AG08396 (cell line): ENCODE measurements at places on chromosomes 2 and 18.

DNA sequence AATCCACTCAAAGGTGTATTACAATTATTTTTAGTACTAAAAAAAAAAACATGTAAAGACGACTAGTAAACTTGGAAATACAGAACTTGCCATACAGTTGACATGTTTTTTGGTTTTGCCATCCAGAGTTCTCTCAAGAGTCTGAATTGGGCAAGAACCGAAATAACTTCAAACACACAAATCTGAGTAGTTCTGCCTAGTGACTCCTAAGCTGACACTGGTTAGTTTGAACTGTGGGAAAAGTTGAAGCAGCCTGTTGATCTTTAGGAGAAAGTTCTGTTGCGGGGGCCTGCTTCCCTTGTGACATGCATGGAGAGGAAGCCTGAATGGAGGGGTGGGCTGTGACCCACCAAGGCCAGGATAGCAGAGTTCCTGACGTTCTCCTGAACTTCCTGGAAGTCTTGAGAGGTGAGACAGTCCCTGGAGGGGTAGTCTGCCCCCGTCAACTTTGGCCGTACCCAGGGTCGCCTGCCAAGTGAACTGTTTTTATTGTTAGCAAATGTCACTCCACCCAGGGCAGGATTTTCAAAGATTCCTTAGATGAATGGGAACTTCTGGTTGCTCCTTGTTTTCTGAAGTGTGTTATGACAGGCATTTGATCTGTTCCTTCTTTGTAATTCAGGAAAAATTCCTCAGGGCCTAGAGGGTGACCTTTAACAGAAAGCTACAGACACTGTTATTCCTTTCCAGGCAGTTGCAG lies 85.6 kb upstream of the SPTBN1 start:
- DNase-seq: no peak

- DNase-seq: no peak
These were observed 950.7 kb upstream of the PIK3C3 start for GRCh38 chr18:41004324-41004723.

- no peak for DNase-seq
These were observed 31.0 kb downstream of the GKN2 start for GRCh38 chr2:68921646-68922045.

DNA sequence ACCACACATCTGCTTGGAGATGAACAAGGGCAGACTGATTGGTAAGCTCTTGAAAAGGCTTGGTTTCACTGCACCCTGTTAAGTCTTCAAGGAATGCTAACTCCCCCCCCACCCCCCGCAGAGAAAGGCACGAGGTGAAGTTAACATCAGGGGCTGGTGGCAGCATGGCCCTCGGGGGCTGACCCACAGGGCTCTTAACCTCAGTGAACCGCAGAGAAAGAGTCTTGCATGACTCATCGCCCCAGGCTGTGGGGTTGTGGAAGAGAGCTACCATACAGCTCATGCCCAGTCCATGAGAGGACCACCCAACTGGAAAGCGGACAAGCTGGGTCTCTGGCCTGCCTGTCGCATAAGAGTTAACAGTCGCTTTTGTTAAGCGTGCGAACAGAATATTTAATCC lies 10.6 kb upstream of the CEP68 start:
- DNase-seq: no peak

- DNase-seq: no peak
These were observed 185.1 kb upstream of the HAAO start for GRCh38 chr2:42977270-42978174.

- DNase-seq: no peak
These were observed 861.8 kb downstream of the TRIB2 start for GRCh38 chr2:13578547-13578946.

GRCh38 chr2:74957886-74958273 lies 563 bp upstream of the POLE4 start:
- DNase-seq: no peak

GRCh38 chr18:57050310-57050949 lies 96.5 kb upstream of the BOD1L2 start:
- DNase-seq: no peak

GRCh38 chr2:167279810-167280209 lies 391.5 kb downstream of the XIRP2 start:
- DNase-seq: no peak

- DNase-seq: peak; percentile 72
These were observed 44.2 kb downstream of the GLI2 start for GRCh38 chr2:120779781-120780283.

GRCh38 chr18:77133051-77133834 lies 660 bp upstream of the MBP start:
- no peak for DNase-seq

DNA sequence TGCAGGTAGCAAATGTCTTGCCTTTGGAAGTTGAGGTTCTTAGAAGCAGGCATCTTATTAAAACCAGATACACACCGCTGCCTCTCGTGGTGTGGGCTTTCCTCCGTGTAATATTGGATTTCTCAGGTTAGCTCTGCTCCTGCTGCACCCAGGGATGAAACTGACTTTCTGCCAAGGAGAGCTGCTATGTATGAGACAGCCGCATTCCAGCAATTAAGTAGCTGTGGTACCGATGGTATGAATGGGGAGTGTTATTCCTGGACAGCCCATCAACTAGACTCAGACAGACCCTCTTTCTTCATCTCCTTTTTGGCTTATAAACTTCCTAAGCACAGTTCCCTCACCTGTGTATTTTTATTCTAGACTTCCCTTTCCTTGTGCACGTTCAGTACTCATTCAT lies 6.8 kb upstream of the EHD3 start:
- DNase-seq: no peak

DNA sequence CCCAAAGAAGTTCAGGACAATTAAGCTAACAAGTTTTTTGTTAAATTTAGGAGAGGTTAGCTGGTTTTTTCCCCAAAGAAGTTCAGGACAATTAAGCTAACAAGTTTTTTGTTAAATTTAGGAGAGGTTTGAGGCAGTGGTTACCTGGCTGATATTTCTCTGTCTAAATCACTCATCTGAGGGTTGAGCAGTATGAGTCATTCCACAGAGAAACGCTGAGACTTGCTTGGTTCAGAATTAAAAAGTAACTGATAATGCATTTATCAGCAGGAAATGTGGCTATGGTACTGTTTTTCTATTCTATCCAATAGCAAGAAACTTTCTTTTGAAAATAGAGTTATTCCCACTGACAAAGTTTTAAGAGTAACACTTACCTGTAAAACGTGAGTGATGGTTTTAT lies 22.8 kb upstream of the KIDINS220 start:
- DNase-seq: no peak

DNA sequence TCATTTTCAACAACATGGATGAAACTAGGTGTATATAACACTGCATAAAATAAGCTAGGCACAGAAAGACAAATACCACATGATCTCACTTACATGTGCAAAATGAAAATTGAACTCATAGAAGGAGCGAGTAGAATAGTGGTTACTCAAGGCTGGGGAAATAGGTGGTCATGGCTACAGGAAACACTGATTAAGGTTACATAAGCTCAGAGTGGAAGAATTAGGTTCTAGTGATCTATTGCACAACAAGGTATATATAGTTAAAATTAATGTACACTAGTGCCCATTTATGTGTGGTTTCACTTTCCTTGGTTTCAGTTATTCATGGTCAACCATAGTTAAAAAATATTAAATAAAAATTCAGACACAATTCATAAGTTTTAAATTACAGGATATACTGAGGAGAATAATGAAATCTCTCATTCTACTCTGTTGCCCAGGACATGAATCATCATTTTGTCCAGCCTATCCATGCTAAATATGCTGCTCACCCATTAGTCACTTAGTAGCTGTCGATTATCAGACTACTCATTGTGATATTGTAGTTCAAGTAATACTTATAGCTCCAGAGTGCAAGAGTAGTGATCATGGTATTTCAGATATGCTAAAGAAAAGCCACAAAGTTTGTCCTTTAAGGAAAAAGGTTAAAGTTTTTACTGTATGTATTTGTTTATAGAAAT lies 1530.9 kb upstream of the LRRTM1 start:
- DNase-seq: no peak

GRCh38 chr2:48572816-48573215 lies 42.9 kb downstream of the STON1 start:
- DNase-seq: no peak

DNA sequence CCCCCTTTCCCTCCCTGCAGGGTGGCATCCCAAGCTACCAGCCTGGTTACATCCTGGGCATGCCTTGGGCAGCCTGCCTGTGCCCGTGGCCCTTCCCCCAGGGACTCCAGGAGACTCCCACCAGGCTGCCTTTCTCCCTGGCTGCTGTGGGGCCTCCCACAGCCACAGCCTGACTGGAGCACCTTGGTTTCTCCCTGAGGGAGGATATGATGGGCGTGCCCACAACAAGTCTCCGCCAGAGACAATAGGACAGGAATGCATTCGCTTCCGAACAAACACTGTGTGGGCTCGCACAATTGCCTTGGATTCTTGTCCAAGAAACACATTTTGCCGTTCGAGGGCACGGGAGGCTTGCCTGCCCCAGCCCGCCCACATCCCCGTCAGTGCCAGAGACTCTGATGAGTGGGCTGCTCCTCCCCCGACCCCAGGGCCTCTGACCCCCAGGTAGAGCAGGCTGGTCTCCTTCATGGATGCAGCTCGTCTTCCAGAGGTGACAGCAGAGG lies 102.1 kb downstream of the SMAD7 start:
- no peak for DNase-seq

GRCh38 chr2:154620471-154620870 lies 78.0 kb upstream of the KCNJ3 start:
- no peak for DNase-seq

GRCh38 chr2:120914839-120915521 lies 179.3 kb downstream of the GLI2 start:
- peak; percentile 91 for DNase-seq

GRCh38 chr2:215364157-215365155 lies 52.6 kb downstream of the ATIC start:
- DNase-seq: no peak

DNA sequence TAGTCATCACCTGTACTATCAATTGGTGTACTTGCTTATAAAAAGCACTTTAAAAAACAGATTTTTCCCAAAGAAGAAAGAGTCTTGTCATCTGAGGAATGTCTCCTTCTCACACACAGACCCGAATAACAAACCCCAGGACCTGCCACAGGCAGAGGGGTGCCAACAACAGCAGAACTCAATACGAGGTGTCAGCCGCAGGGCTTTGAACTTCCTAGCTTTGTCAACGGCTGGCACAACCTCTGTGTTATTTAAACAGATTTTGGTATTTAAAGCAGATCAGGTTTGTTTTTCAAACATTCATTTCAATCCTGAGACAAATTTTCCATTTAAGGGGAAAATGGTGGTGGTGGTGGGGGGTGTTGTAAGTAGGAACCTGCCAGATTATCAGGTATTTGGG lies 138.4 kb upstream of the RIOK3 start:
- no peak for DNase-seq

DNA sequence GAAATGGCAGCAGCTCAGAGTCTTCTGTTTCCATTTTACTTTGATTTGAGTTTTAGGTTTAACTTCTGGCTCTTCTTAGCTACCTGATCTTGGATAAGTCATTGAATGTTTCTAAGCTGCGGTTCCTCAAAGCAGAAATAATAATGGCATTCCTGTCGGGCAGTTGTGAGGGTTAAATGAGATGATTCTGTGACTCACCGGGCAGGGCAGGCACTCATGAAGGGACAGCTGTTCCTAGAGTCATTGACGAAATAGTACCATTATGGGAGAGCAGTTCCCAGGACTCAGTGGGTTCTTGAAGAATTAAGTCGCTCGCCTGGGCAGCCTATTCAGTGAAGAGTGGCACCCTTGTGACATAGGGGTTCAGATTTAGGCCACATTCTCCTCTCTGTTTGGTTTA lies 10.3 kb downstream of the TRIB2 start:
- no peak for DNase-seq

DNA sequence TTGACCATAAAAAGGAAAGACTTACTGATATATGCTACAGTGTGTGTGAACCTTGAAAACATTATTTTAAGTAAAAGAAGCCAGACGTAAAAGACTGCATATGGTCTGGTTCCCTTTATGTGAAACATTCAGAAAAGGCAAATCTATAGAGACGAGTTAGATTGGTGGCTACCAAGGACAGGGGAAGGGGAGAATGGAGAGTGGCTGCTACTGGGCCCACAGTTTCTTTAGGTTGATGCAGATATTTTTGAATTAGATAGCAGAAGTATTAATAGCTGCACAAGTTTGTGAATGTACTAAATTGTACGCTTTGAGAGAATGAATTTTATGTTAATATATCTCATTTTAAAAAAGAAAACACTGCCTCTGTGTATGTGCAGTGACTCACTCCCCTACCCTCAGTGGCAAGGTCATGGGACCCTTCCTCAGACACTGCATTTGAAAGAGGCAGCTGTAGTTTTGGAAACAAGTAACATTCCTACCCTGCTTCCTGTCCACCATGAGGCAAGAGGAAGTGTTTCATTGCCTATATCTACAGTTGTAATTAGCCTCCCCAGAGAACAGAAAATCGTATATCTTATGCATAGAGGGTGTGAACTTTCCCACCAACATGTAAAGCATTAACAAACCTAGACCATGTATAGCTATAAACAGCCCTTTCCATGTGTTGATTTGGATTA lies 29.8 kb upstream of the ARMC9 start:
- DNase-seq: no peak

- no peak for DNase-seq
These were observed 74.0 kb downstream of the AGPS start for GRCh38 chr2:177466337-177467195.

DNA sequence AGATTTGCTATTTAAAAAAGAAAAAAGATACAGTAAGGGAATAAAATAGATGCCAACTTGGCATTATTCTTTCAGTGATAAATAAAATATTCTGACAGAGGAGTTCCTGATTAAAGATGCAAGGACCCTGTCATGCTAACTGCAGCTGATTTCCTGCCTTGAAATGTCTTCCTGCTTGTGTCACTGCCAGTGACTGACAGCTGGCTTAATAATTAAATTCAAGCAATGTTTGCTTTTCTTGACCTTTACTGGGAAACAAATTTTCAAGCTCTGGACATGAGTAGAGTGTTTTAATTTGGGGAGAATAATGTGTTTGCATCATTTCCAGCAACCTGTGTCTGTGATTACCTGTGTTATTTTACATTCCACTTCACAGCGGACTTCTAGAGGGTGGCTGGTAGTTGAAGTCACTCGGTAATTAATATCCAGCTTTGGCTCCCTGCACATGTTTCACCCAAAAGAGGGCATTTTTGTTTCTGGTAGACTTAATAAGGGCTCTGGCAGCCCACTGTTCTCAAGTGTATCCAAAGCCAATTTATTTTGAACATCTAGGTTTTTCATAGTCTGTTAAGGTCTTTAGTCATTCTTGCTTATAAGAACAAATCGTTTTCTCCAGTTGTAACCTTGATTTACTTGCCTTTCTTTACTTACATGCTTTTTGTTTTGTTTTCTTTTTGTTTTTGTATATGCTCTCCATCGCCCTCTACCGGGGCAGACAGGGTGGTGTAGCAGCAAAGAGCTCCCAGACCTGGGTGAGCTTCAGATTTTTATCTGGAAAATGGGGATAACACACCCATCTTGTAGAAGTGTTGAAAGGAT lies 48.5 kb upstream of the PROKR1 start:
- DNase-seq: peak; percentile 61

GRCh38 chr2:45907592-45907991 lies 256.1 kb downstream of the PRKCE start:
- no peak for DNase-seq

GRCh38 chr2:80454628-80455027 lies 150.1 kb upstream of the LRRTM1 start:
- DNase-seq: no peak
